ENCODE measurements at places on chromosomes 7 and 10.

GRCh38 chr10:99057936-99058690 lies 177.5 kb downstream of the HPSE2 start:
- no peak for DNase-seq

- DNase-seq: no peak
Observed at GRCh38 chr7:47192978-47193377, 388.9 kb downstream of the TNS3 start.

GRCh38 chr7:18667466-18667865 lies 171.9 kb downstream of the HDAC9 start:
- DNase-seq: no peak

- no peak for DNase-seq
Observed at GRCh38 chr7:102412548-102412947, 16.4 kb downstream of the PRKRIP1 start.

- no peak for DNase-seq
Observed at GRCh38 chr10:68108653-68109052, 635 bp upstream of the MYPN start.

- DNase-seq: no peak
Observed at GRCh38 chr7:22801912-22802311, 20.7 kb downstream of the TOMM7 start.

DNA sequence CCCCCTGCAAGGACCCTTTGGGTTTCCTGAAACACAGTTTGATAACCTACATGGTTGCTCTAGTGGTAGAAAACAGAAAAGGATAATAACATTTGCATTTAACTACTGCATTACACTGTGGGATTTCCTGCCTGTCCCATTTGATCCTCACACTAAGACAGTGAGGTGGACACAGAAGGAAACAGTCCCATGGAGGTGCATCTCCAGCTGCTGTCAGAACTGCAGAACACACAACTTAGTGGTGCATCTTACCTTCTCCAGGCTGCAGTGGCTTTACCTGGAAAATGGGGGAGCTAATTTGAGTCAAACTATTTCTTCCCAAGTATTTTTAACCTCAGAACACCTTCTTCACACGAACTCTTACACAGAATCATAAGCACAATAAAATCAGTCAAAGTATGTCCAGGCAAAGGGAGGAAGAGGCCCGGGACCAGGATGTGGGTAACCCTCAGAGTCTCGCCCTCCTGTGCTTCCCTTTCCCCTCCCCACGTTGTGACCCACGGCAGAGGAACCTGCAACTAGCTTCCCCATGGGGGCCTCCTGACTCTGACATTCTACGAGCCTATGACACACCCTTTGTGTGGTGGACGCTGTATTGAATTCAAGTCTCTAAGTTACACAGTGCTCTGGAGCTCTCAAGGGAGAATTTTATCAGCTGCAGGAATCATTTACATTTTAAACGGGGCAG lies 33.7 kb downstream of the SCRN1 start:
- peak; percentile 61 for DNase-seq

DNA sequence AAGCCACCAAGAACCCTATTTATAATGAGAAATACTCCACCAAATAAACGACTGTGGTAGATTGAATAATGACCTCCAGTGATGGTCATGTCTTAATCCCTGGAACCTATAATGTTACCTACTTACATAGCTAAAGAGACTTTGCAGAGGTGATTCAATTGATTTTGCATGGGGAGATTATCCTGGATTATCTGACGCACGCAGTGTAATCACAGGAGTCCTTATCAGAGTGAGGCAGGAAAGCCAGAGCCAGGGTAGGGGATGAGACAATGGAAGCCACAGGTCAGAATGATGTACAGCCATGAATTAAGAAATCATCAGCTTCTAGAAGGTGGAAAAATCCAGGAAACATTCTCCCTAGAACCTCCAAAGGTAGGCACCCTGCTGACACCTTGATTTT lies 286.4 kb upstream of the SP4 start:
- DNase-seq: no peak

DNA sequence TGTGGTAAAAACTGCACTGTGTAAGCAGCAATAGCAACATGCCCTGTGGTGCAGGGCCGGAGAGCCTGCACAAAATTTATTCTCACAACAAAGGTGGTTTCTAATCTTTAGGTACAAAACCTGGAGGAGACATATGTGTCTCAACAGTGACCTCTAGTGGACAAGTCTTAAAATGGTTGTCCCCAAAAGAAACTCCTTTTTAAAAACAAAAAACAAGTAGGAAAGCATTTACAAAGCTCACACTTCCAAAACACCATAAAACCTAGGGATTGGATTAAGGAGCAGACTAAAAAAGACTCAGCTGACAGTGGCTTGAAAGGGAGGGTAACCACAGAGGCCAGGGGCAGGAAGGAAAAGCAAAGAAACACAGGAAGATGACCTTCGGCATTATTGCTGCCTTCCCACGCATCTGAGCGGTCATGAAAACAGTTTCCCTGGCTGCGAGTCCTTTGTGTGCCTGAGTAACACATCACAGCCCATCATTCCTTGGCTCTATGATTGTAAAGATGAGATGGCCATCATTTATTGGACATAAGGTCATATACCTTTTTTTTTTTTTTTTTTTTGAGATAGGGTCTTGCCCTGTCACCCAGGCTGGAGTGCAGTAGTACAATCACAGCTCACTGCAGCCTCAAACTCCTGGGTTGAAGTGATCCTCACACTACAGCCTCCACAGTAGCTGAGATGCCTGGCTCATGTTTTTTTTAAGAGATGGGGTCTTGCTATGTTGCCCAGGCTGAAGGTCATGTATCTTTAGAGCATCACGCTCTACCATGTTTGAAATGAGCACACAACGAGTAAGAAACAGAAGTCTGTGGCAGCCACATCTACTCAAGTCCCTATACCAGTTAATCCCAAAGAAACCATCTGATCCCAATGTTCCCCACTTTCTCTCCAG lies 39.5 kb downstream of the RSU1 start:
- DNase-seq: peak; percentile 70

DNA sequence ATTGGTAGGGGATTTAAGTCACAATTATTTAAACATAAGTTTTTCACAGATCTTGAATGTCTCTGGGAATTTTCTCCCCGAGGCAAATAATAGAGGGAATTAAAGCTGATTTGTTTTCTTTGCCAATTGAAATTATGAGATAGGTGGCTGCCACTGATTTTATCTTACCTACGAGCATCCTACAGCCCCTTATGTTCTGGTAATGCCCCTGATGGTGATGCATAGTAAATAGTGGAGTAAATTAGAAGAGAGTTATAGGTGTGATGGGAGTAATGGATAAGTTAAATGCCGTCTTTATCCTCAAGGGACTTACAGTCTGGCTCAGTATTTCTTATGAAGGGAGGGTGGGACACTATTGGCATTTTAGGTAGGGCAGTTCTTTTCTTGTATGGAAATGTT lies 58.1 kb downstream of the HDAC9 start:
- no peak for DNase-seq

GRCh38 chr7:23357190-23358093 lies 58.3 kb downstream of the MALSU1 start:
- peak; percentile 59 for DNase-seq

- no peak for DNase-seq
Observed at GRCh38 chr10:53744746-53745145, 972.2 kb upstream of the MBL2 start.

All from GM12865 (cell line).